H1 (cell line): ENCODE measurements at places on chromosomes 7 and 10.
A peak's percentile ranks its signal among the peaks of the same experiment; 100 is the strongest.

DNA sequence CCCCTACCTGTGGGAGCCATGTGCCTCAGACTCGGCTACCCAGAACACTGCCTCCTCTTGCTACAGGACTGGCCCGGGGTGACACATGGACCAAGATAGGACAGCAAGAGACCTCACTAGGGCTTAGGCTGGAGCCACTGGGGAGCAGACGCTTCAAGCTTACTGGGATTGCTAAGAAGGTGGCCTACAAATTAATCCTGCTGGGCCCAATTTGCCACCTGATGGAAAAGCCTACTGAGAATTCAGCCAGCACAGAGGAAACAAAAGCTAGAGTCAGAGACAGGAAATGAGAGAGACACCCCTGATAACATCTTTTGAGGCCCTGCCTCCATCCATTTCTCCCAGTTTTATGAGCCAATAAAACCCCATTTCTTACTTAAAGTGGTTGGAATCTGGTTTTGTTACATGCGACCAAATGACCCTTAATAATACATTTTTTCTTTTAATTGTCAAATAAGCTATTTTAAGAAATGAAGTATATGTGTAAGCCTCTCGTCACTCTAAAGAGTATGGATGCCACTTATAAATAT lies 282.1 kb downstream of the CXCL12 start:
- DNase-seq: no peak

GRCh38 chr7:71661671-71662224 lies 529.8 kb downstream of the GALNT17 start:
- no peak for DNase-seq

GRCh38 chr7:46153951-46154787 lies 233.1 kb upstream of the IGFBP3 start:
- no peak for DNase-seq

DNA sequence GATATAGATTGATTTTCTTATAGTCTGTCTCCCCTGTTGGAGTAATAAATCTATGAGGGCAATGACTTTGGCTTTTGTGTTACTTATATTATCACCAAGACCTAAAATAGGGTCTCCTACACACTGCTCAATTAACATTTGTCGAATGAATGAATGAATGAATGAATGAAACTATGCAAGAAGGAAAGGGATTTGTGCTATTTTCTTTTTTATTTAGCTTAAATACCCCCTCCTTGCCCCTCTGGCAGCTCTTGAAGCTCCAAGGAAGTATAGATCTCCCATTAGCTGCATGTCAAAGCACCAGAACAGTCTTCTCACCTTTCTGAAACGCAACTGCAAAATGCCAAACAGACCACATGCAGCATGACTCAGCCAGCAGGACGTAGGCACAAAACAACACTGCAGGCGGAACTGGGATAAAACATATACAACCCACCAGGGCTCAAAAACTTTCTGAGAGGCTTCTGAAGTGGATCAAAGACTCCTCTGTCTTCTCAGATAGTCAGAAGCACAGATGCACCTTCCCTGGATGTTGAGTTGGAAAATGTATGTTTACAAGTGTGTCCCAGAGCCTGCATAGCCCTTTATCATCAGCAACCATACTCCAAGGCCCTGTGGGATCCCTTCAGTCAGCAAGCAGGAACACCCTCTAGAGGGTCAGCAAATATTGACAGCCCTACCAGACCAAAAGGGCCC lies 187.8 kb downstream of the NPSR1 start:
- DNase-seq: no peak

DNA sequence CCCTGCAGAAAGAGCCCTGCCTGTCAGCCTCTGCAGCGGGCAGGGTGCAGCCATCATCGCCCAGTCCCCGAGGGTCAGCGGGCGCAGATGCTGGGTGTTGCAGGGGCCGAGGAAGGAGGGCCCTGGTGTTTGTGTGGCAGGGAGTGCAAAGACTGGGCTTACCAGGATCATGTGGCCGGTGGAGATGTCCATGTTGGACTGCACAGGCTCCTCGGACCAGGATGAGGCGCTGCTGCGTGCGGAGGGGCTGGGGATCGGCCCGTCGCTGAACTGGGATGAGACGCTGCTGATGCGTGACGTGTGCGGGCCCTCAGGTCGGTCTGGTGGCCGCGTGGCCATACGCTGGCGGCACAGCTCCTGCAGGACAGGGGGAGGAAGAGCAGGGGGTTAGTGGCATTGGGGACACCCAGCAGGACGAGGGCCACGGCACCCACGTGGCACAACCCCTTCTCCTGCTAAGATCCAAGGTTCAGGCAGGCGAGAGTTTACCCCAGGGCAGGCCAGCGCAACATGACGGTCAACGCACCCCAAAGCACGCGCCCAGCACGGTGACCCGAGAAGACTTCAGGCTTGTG lies 319.5 kb downstream of the DNAJB6 start:
- no peak for DNase-seq

DNA sequence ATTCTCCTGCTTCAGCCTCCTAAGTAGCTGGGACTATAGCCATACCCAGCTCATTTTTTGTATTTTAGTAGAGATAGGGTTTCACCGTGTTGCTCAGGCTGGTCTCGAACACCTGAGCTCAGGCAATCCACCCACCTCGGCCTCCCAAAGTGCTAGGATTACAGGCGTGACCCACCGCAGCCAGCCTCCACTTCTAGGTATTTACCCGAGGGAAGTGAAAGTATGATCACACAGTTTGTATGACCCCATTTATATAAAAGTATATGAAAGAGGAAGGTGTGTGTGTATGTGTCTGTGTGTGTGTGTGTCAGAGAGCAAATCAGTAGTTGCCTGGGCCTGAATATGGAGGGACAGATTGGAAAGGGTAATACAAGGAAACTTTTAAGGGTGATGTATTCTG lies 2.0 kb upstream of the PURB start:
- no peak for DNase-seq

- no peak for DNase-seq
Measured at GRCh38 chr10:69065406-69066361, 22.2 kb upstream of the SRGN start.

DNA sequence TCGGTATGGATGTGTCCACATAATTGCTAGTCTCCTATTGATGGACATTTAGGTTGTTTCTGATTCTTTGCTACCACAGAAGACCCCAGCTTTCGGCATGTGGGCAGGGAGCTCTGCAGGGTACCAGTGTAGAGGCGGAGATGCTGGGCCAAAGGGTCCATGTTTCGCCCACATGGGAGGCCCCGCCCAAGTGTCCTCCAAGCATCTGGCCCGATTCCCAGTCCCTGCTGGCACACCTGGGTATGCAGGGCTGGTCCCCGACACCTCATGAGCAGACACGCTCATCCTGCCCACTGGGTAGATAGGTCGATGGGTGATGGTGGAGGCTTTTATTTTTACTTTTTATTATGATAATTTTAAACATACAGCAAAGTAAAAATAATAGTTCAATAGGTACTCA lies 19.4 kb upstream of the TBRG4 start:
- no peak for DNase-seq

GRCh38 chr7:137772748-137773147 lies 74.0 kb downstream of the DGKI start:
- DNase-seq: no peak

DNA sequence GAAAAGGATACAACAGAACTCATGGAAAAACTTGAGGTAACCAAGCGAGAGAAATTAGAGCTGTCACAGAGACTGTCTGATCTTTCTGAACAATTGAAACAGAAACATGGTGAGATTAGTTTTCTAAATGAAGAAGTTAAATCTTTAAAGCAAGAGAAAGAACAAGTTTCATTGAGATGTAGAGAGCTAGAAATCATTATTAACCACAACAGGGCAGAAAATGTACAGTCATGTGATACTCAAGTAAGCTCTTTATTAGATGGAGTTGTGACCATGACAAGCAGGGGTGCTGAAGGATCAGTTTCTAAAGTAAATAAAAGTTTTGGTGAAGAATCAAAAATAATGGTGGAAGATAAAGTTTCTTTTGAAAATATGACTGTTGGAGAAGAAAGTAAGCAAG lies 62.1 kb downstream of the AKAP9 start:
- no peak for DNase-seq

- no peak for DNase-seq
Measured at GRCh38 chr7:147541261-147541660, 1049.3 kb upstream of the C7orf33 start.

DNA sequence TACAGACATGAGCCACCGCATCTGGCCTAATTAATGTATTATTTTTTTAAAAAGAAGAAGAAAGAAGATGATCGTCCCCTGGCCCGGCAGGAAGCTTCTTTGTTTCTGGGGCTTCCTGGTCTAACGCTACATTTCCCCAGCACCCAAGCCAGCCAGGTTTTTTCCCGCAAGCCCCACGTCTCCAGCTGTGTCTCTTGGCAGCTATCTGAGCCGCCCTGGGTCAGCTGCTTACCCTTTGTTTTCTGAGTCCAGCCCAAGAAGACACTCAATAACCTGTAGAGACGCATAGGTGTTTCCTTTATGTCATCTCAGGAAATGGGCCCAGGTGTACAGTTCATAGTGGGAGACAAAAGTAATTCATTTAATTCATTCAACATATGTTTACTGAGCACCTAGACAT lies 110.2 kb downstream of the MTPAP start:
- no peak for DNase-seq

GRCh38 chr7:41885078-41885477 lies 182.2 kb upstream of the INHBA start:
- no peak for DNase-seq

DNA sequence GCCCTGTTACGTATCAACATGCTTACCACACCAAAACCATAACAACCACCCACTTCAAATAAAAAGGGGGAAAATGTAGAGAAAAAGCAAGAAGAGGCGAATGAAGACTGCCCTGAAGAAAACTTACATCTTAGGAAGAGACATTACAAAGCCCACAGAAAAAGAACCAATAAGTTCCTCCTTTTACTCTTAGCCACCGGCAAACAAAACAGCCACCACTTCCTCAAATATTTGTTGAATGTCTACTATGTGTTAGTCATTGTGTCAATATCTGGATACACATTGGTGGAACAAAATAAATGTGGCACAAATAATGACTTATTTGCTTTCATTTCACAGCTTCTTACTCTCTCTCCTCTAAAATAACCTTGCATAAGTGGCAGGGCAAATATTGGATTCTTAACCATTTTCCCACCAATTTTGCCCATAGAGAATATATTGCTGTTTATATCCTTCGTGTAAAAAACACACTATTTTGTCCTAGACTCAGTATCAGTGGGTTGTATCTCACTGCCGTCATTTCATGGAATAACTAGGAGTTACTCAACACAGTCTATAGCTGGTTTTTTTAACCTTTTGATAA lies 106.8 kb downstream of the ANK3 start:
- DNase-seq: no peak

- no peak for DNase-seq
Measured at GRCh38 chr10:95305606-95306317, 15.0 kb upstream of the PDLIM1 start.

GRCh38 chr7:26594553-26594952 lies 269.8 kb downstream of the SKAP2 start:
- peak; percentile 10 for DNase-seq

DNA sequence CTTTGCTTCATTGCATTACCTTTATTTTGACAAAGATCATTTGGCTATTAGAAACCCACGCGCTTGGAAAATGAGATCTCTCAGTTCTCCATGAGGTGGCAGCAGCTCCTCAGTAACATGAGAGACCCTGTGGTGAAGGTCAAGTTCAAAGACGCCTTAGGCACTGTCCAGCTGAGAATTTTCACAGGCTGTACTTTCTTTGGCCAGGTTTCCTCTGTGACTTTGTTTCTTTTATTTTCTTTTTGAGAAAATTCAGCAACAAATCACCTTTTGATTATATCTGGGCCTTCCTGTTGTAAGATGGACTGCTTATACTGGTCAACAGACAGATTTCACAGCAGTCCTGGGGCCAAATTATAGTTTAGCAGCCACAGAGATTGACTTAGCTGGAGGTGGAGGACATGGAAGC lies 54.5 kb downstream of the RAB18 start:
- DNase-seq: peak; percentile 54
